Effector memory CD8-positive, alpha-beta T cell (primary cell): ENCODE measurements at places on chromosomes 3 and 15.

DNA sequence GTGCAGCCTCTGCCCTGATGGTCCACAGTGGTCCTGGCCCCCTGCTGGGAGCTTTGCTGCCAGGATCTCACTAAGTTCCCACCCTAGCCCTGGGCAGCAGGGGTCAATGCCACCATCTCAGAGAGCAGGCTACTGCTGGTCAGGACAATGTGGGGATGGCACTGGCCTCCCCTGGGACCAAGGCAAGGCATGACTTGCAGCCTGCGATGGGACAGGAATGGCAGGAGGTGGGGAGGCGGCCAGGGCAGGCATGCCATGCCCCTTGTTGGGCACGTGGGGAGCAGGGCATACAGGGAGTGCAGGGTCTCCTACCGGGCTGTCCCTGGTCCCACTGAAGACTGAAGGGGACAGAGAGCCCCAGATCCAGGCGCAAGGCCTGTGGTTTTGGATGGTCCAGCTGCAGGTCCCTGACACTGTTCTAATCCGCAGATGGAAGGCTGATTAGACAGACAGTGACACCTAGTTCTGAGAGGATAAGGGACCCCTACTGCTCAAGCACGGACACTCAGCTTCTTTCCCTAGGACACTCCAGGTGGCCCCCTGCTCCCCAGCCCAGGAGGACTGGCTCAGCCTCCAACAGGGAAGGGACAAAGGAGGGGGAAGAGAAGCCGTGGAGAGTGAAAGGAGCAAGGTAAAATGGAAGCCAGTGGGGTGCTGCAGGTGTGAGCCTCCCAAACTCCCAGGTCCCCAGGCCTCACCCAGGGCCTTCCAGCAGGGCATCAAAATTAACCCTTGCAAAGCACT, 69.2 kb upstream of the RPL32 start:
- no peak for DNase-seq

GRCh38 chr3:22779737-22780136, 423.4 kb upstream of the UBE2E2 start:
- DNase-seq = no peak

DNA sequence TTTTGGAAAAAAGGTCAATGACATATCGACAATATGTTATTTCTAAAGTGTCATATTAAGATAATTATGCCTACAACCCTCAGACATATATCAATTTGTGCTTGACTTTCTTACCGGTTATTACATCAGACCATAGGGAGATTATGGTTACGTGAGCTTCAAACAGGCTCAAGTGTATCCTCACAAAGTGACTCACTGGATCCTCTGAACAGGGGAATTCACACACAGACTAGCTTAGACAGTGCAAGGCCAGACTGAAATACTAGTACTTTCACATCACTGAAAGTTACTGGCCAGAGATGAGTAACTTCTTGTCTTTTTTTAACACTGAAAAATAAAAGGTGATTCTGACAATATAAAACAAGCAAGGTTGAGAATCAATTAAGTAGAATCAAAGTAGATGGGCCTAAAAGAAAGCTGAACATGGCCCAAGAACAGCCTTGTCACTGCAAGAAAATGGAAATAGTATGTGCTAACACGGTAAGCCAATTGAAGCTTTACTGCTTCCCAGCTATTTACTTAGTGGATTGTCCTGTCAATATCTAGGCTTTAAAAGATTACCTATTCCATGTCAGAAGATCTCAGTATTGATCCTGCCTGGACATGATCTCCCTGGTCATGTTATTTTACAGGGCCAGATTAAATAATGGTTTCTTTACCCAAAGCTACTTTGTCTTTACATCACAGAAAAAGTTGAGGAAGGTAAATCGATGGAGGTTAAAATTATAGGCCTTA, 848.6 kb downstream of the ROBO1 start:
- no peak for DNase-seq

- no peak for DNase-seq
Observed at GRCh38 chr3:71006810-71007785, 576.4 kb downstream of the FOXP1 start.

DNA sequence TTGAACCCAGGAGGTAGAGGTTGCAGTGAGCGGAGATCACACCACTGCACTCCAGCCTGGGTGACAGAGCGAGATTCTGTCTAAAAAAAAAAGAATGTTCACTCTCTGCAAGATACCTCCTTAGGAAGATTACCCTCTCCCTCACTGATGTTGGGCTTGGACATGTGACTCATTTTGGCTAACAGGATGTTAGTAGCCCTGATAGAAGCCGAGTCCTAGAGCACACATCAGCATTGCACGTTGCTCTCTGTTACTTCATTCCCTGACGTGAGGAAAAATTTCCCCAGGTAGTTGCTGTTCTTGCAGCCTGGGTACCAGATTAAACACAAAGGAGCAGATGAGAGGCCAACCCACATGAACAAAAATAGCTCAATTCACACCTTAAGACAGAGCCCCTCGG, 78.1 kb upstream of the PRICKLE2 start:
- DNase-seq = no peak

DNA sequence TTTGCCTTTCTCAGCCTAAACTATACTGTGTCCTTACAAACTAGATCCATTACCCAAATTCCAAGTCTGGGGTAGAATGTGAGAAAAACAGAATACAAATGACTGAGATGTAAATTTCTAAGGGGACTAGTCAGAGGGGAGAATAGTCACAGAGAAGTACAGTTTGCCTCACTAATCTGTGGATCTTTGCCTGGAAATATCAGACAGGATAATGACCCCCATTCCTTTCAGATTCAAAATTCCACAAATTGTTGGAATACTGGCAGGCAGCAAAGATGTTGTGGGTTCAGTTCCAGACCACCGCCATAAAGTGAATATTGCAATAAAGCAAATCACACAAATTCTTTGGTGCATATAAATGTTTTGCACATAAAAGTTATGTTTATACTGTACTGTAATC, 762.8 kb upstream of the NR2F2 start:
- no peak for DNase-seq

DNA sequence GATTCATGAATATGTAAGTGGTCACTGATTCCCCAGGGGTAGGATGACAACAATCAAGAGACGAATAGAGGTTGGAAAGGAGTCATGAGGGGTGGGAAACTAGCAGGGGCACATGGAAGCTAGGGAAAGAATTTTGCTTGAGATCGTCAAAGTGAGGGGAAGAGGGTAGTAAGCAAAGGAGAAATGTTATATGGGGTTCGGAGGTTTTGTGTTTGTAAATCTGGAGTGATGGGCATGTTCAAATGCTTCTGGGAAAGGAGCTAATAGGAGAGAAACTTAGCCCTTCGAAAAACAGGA, 7.9 kb downstream of the RPL14 start:
- DNase-seq = no peak

DNA sequence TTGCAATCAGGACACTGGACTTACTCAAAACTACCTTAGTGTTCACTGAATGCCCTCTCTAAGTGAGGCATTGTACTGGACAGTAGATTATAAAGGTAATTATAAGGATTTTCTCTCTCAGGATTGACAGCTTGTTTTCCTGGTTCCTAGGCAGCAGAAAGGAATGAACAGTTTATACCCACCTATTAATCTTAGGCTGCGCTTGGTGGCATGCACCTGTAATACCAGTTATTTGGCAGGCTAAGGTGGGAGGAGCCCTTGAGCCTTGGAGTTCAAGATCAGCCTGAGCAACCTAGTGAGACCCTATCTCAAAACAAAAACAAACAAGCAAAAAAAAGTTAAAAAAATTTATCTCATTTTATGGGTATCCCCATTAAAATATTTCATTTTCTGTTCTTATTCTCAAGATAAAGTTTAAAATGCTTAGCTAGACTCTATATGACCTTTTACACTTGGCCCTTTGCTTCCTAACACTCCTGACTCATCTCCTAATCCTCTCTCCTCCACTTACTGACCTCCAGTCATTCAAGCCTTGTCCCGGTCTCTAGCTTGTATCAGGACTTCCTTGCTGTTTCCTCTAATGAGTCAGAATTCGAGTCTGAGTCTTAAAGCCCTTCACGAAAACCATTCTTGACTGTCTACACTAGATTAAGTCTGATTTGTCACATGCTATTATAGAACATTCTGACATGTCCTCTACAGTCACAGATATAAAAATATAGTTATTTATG, 348.6 kb downstream of the NLGN1 start:
- DNase-seq = no peak

DNA sequence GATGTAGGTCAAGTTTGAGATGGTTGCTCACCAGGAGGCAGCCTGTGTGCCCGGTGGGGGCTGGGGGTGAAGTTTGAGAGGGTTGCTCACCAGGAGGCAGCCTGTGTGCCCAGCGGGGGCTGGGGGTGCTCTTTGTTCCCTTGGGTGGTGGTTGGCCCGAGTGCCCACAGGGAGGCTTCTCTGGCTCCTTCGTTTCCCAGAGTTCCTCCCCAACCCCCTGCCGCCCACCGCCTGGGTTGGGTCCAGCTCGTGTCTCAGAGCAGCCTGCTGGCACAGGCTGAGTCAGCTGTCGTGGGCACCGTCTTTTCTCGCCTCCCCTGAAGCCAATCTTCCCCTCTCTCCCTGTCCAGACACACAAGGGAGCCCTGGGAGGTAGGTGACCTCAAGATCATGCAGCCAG, 3.1 kb downstream of the APBA2 start:
- no peak for DNase-seq

DNA sequence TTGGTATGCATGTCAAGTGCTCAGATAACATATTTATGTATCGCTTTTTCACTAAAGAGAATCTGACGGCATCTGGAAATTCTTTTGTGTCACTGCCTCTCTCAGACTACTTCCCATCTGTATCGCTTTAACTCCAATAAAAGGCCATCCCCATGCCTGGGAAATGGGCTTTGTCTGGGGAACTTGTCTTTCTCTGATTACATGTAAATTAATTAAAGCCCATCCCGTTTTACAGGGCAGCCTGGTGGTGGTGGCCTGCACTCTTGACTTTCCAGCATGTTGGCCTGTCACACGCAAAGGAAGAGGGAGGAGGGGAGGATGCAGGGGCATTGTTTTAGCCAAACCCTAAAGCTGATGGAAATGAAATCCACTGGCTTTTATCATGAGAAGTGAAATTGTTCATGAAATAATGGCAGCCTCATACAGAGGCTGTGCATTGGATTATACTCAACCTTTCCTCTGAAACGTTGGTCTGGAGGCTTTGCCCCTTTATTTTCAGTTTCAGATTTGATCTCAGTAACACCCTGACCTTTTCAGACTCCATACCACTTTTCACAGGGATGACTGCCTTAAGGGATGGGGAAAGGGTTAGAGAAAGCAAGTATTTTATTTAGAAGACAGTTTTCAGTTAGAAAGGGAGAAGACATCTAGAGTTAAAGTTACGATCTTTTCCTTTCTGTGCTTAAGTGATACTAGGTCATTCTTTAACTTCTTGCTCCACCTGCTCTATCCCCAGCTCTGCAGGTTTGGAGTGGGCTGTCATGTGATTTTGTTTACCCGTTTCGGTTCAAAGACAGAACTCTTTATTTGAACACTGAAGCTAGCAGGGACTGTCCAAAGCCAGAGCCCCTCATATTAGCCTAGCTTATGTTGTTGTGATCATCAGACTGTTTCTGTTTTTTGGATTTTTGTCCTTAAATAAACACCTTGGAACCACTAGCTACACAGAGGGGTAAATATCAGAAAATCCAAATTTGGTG, 94.6 kb upstream of the CTDSPL start:
- DNase-seq = no peak

GRCh38 chr3:103589770-103590169, 1155.0 kb downstream of the ZPLD1 start:
- DNase-seq = no peak
